PC-9 (cell line): ENCODE measurements at places on chromosomes 2 and 18. TPM values are rescaled to one million over a fixed set of nuclear protein-coding genes. Genes with fewer than 3 reads are reported as not detected.

GRCh38 chr18:32922951-32923430 is 150.2 kb upstream of the KLHL14 start:
- DNase-seq, result no peak

- no peak for DNase-seq
Measured at GRCh38 chr18:47953471-47953931, 23.0 kb upstream of the SMAD2 start.

- no peak for DNase-seq
Measured at GRCh38 chr2:102091121-102091520, 51.4 kb upstream of the IL1R1 start.

- no peak for DNase-seq
Measured at GRCh38 chr18:666177-666576, 8.7 kb downstream of the TYMS start.

- DNase-seq, result no peak
Measured at GRCh38 chr2:34121076-34121475, 522.0 kb upstream of the FAM98A start.

- no peak for DNase-seq
Measured at GRCh38 chr2:221501883-221502269, 70.2 kb downstream of the EPHA4 start.

The ASXL3 gene
- total RNA-seq, result not detected in 2 replicates
